ENCODE measurements at places on chromosomes 7 and 10. TPM values are rescaled to one million over a fixed set of nuclear protein-coding genes. Genes with fewer than 3 reads are reported as not detected.
A peak's percentile ranks its signal among the peaks of the same experiment; 100 is the strongest.

ABCB1 gene
- total RNA-seq = 38.4 TPM

CCDC172 gene
- not detected for total RNA-seq

- DNase-seq = no peak
Observed at GRCh38 chr7:2123360-2123759, 109.4 kb downstream of the MAD1L1 start.

DNA sequence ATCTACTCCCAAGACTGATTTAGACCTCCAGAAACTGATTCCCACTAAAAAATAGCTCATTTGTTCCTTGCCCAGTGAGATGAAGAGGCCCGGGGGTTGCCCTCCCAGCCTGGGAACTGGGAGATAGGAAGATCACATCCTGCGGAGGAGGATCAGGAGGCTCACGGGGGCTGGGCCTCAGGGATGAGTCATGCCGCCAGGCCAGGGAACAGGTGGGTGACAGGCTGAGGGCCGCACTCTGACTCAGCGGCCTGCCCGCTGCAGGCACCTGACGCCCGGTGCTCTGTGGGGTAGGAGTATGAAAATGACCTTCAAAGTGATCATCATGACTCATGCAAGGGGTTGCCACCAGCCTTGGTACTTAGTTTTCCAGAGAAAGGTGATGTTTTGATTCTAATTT is 104.5 kb upstream of the ZPBP start:
- no peak for DNase-seq

OR2A42 gene
- not detected for total RNA-seq

DNA sequence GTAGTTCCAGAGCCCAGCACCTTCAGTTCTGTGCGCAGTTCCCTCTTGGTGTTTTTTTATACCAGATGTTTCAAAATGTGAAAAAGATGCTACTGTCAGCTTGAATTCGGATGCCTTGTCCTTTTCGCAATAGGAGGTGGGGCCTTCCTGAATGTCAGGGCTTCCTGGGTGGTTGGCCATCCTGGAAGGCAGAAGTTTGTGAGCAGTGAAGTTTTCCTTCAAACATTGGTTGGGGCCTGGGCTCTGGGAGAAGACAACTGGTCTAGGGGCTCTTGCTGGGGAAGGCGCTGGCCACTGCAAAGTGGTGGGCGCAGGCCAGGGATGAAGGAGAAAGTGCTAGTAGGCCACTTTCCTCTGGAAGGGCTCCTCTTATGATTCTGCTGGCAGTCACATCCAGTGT is 56.8 kb upstream of the JAZF1 start:
- DNase-seq = no peak

GRCh38 chr7:70953331-70953741 is 178.6 kb upstream of the GALNT17 start:
- DNase-seq = no peak

DNA sequence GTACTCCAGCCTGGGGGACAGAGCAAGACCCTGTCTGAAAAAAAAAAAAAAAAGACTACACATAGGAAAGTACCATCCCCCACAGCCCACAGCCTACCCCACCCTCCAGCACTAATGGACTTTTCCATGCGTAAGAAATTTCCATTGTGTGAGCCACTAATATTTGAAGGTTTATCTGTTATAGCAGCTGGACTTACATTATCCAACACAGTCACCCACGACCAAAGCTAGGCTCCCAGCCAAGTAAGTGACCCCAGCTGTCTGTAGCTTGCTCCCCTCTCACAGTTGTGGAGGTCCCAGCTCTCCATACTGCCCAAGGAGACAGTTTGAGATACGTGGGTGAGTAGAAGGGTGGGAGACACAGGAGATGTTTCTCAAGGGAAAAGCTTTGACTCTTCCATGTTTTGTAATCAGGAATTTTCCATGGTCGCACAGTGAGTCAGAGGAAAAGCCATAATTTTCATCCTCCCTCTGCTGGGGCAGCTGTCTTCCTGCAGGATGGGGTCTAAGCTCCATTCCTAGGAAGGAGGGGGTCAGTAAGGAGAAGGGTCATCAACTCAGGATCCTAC is 57.4 kb downstream of the CAV1 start:
- no peak for DNase-seq

DNA sequence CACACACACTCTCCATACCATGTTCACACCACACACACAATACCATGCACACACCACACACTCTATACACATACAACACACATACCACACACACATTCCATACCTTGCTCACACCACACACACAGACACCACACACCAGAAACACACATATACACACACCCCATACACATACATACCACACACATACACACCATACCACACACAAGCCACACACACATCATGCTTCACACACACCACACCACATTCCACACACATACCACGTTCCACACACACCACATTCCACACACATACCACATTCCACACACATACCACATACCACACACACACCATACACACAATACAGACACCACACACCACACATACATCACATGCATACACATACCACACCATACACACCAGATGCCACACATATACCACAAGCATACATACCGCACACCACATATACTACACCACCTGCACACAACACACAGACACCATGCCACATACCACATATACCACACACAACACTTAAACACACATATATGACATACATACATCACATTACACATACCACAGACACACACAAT is 282.7 kb downstream of the POU6F2 start:
- no peak for DNase-seq

CHST3 gene
- total RNA-seq = not detected

DNA sequence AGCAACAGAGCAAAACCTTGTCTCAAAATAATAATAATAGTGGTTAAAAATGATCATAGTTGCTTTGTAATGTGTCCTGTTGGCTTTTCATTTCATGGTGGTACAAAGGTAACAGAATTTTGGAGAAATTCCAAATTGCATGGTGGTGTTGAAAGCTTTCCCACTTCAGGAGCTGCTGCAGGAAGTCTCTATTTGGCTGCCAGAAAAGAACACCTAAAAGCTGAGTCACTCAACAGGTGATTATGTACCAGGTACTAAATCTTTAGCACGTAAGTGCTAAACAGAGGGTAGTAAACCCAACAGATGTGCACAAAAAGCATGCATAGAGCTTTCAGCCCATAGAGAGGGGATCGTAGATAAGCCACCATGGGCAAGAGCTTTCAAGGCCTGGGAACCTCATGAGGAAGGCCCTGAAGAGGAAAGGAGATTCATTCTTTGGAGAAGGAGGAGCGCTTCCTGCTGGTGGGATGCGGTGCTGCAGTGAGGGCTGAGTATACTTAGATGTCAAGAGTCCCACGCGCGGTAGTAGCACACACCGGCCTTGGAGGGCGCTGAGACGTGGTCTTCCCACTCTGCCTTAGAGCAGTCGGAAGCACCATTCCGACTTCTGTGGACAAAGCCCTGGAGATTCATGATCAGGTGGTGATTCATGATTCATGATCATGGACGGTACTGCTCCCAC is 118.7 kb downstream of the RALA start:
- no peak for DNase-seq

CLCN1 gene
- not detected for total RNA-seq

- DNase-seq = no peak
Observed at GRCh38 chr7:91248996-91249395, 15.2 kb upstream of the FZD1 start.

GBX1 gene
- not detected for total RNA-seq

- DNase-seq = no peak
Observed at GRCh38 chr10:3537518-3537917, 247.5 kb downstream of the KLF6 start.

TEX47 gene
- not detected for total RNA-seq

DNA sequence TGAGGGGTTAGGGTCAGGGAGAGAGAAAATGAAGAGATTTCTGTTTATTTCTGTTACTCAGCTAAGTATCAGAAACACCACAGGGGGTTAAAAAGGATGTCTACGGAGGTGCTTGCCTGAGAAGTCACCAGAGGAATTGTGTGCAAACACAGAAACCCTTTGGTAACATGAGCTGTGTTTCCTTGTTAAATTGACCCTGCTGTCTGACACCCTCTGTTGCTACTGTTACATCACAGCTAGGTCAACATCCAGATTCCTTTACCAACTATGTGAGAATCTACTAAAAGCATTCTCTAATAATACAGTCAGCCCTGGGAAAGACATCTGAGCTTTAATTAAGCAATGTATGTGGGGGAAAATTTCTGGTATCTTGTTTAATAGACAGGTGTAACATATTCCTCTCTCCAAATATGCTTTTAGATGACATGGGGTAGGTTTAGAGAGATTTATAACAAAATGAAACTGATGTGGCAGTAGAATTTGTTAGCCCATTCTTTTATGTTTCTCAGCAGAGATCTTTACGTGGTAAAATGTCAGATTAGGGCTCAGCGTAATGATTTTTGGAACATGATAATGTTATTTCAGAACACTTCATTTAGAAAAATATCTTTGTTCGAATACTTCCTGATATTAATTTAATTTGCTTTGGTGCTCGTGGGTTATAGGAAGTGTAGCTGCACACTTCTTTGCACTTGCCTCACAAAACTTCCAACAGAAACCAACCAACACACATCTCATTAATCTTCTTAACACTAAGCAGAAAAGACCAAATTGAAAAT is 168.0 kb upstream of the AHR start:
- no peak for DNase-seq

DNA sequence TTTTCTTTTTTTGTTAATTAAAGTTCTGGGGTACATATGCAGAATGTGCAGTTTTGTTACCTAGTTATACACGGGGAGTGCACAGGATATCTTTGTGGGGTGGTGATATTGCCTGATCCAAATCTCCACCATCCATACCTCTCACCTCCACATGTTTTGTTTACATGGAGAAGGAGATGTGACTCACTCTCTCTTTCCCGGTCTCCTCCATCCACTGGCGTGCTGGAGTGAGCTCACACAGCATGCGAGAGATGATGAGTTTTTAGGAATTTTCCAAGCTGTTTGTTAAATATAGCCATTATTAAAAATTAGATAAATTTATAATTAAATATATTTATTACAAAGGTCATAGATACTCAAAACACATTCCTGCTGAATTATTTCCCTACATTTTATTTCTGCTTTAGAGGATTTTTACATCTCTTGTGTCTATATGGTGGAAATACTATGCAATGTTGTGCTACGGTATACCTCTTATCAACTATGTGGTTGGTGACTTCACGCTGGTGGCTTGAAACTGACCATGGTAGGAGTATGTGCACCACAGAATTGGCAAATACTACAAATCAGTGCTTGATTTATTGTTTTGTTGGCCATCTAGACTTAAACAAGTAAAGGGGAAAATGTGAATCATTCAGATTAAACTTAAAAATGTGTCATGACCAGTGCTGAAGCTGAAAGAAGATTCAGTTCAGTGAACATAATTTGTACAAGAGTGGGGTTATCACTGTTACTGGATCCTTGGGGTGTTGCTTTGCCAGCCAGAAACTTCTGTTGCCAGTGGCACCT is 107.9 kb upstream of the FAM180A start:
- DNase-seq = no peak

GRCh38 chr10:95295031-95295755 is 4.4 kb upstream of the PDLIM1 start:
- DNase-seq = peak; percentile 18

GRCh38 chr10:122657255-122657654 is 42.4 kb downstream of the C10orf120 start:
- DNase-seq = no peak

GRCh38 chr10:129531969-129532660 is 65.1 kb downstream of the MGMT start:
- DNase-seq = no peak

DNA sequence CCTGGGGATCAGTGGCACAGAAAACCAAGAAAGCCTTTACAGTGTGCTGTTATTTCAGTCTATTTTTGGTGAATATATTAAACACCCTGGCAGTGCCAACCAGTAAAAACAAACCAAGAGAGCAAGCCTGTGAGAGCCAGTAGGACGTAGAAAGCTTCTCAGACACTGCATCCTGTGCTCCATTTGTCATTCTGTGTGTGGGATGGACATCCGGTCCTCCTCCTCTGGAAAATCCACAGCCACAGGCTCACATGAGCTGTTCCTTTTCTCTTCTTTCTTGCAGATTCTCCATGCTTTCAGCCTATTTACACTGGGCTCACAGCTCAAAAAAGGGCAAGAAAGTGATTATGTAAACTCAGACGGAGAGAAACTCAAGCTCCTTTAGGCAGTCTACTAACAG is 119.7 kb upstream of the YAE1 start:
- DNase-seq = no peak
